ENCODE measurements at places on chromosomes 4 and X. TPM values are rescaled to one million over a fixed set of nuclear protein-coding genes. Genes with fewer than 3 reads are reported as not detected.

The NLGN4X gene
- 1.8 TPM for polyA plus RNA-seq

The SERPINA7 gene
- polyA plus RNA-seq = not detected

DNA sequence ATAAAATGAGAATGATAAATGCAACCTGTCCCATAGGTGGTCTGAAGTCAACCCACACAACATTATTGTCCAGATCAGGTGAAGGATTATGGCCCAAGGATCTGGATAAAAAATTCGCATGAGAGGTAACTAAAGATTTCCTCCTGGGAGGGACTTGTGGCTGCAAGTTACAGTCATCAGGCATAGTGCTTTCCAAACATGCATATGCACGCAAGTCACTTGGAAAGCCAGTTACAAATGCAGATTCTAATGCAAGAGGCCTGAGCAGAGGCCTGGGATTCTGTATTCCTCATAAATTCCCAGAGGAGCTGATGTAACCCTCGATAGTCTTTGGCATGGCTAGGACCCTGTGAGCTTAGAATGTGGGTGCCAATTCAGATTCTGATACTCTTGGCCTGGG is 21.1 kb downstream of the HS3ST1 start:
- H3K4me1 ChIP-seq = no peaks in the 10 kb centered on the region
- H3K27ac ChIP-seq = no peak overlapping the region
- DNase-seq = no peak
- H3K4me3 ChIP-seq = no peak overlapping the region
- H3K27me3 ChIP-seq = no peaks in the 10 kb centered on the region

The APBB2 gene
- 44.7 TPM for polyA plus RNA-seq

The ALAS2 gene
- polyA plus RNA-seq = 39.3 TPM

GRCh38 chrX:154373340-154374306 is 811 bp downstream of the FLNA start:
- no peaks in the 10 kb centered on the region for H3K36me3 ChIP-seq
- peak overlapping the region; percentile 39 for H3K27ac ChIP-seq
- DNase-seq = peak; percentile 70
- peak overlapping the region; percentile 15 for H3K4me3 ChIP-seq
- H3K4me1 ChIP-seq = peaks cover 40% of the 10 kb centered on the region
- H3K27me3 ChIP-seq = no peaks in the 10 kb centered on the region

DNA sequence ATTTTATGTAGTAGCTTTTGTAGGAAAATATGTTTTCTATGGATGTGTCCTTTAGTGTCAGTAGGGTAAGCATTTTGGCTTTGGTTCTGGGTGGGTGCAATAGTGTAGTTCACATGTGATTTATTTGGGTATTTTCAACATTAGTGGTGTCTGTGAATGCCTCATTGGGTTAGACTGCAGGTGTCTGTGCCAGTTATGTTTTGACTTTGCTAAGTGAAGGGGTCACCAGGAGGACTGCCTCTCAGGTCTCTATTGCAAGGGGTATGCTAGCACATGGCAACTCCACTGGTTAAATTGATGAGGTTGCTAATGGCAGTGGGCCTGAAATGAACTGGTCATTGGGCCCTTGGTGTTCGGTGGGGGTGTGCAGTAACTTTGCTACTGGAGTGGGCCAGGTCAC is 467.1 kb downstream of the NAF1 start:
- H3K27me3 ChIP-seq = no peaks in the 10 kb centered on the region
- no peaks in the 10 kb centered on the region for H3K36me3 ChIP-seq
- no peak for DNase-seq
- no peaks in the 10 kb centered on the region for H3K4me1 ChIP-seq
- H3K27ac ChIP-seq = no peak overlapping the region

DNA sequence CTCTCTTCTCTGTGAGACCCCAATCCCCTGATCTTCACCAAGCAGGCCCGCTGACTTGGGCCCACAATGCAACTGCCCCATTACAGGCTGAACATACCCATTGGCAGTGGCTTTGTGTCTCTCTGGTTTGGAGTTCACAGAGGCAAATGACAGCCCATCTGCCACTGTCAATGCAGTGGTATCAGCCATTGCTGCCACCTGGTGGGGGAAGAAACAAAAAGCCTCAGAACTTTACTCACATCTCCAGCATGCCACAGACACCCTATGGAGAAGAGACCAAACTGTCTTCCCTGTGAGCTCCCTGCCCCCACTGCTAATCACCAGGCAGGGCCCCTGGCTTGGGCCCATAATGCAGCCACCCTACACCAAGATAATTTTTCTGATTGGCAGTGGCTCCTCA is 729.3 kb upstream of the ACTRT1 start:
- H3K36me3 ChIP-seq = no peaks in the 10 kb centered on the region
- H3K27me3 ChIP-seq = no peaks in the 10 kb centered on the region
- no peak for DNase-seq
- no peak overlapping the region for H3K4me3 ChIP-seq
- no peaks in the 10 kb centered on the region for H3K4me1 ChIP-seq

DNA sequence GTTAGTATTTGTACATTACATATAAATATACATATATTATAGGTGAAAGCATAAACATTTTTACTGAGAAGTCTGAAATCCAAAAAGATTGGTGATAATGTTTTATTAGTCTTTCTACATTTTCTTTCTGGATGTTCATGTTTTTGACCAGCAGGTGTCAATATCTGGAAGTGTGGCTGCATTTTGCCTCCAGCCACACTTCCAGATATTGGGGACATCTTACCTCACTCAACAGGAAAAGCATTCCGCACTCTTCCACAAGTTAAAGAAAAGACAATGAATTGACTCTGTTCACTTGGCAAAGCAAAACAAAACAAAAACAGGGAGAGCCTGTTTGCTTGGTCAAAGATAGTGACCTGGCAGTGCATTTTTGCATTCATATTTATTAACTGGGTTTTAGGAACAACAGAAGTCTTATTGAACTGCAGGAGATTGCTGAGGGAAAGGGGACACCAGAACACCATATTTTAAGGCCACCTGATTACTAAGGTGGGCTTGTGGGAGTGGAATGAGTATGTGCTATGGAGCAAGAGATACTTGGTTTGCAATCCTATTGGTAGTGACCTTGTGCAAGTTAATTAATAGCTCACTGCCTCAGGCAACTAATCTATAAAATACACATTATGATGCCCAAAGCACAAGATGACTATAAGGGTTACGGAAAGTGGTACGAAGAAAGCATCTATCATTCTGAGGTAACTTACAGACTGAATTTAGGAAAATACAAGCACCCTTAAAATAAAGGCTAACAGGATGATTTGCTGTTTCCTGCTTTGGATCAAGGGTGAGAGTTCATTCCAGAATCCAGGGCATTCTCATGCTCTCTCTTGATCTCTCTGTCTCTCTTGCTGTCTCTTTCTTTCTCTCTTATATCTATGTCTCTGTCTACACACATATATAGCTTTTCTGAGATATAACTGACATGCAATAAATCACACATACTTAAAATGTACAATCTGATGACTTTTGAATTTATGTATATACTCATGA is 389.9 kb upstream of the EMCN start:
- H3K36me3 ChIP-seq = no peaks in the 10 kb centered on the region
- no peaks in the 10 kb centered on the region for H3K27me3 ChIP-seq
- no peak for DNase-seq
- no peak overlapping the region for H3K4me3 ChIP-seq
- H3K4me1 ChIP-seq = no peaks in the 10 kb centered on the region
- no peak overlapping the region for H3K27ac ChIP-seq
